Inflammatory macrophage treated with lipopolysaccharide for 4 hours (primary cell): ENCODE measurements at places on chromosomes 12 and 14.

DNA sequence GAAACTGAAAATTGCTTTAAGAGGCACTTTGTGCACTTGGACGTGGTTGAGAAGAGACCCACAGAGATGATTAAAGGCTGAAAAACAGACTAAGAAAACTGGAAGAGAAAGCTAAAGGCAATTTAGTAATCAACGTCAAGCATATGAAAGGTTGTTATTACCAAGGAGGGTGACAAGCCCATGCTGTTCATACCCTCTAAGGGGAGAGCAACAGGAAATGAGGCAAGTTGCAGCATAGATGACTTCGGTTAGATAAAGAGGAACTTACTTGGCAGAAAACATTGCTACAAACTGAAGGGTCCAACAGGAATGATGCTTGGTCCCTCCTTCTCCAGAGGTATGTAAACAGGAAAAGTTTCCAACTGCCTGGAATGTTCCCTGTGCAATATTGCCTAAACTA, 107.8 kb downstream of the DUSP6 start:
- peak; percentile 96 for DNase-seq

GRCh38 chr14:33897878-33898535, 52.9 kb downstream of the EGLN3 start:
- no peak for DNase-seq

GRCh38 chr14:91305650-91306431, 61.3 kb upstream of the GPR68 start:
- DNase-seq, result no peak

GRCh38 chr12:84435682-84436081, 476.9 kb downstream of the SLC6A15 start:
- no peak for DNase-seq

GRCh38 chr12:57552835-57553313, 3.0 kb downstream of the KIF5A start:
- DNase-seq, result no peak

- no peak for DNase-seq
Measured at GRCh38 chr14:27079716-27080115, 481.9 kb upstream of the NOVA1 start.

DNA sequence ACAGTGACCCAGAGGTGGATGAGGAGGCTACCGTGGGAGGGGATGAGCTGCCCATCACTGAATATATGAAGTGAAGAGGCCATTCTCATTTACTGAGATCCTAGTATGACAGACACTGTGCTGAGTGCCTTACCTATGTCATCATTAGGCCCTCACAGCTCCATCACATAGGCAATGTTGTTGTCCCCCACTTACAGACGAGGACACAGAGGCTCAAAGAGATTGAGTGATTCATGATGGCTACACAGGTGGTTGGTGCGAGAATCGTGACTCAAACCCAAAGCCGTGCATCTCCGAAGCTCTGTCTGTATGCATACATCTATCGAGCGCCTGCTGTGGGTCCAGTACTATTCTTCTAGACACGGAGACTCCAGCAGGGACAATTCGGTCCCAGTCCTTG, 5.9 kb upstream of the CCDC197 start:
- DNase-seq, result no peak
